Bladder microvascular endothelial cell (primary cell): ENCODE measurements at places on chromosomes 3 and 15. TPM values are rescaled to one million over a fixed set of nuclear protein-coding genes. Genes with fewer than 3 reads are reported as not detected.

The HIGD2B gene
- 0.16 TPM in 1 of 2 replicates, not detected in the other for total RNA-seq

The CPEB1 gene
- total RNA-seq, result 0.06 TPM in 1 of 2 replicates, not detected in the other

The APPL1 gene
- 30.4 and 37.4 TPM in 2 replicates for total RNA-seq

The GCSAM gene
- not detected in 2 replicates for total RNA-seq

The ATP8B4 gene
- total RNA-seq, result 2.8 TPM in 1 of 2 replicates, not detected in the other

The LRRC34 gene
- total RNA-seq, result 0.16 and 1.3 TPM in 2 replicates

The P2RY12 gene
- total RNA-seq, result not detected in 2 replicates

The CLDN18 gene
- not detected in 2 replicates for total RNA-seq

The TIMP4 gene
- 0.82 and 0.97 TPM in 2 replicates for total RNA-seq

The GRAMD1C gene
- 35.0 and 43.2 TPM in 2 replicates for total RNA-seq

The FBXW12 gene
- total RNA-seq, result not detected in 2 replicates
